ENCODE measurements at places on chromosomes 6 and 20.

DNA sequence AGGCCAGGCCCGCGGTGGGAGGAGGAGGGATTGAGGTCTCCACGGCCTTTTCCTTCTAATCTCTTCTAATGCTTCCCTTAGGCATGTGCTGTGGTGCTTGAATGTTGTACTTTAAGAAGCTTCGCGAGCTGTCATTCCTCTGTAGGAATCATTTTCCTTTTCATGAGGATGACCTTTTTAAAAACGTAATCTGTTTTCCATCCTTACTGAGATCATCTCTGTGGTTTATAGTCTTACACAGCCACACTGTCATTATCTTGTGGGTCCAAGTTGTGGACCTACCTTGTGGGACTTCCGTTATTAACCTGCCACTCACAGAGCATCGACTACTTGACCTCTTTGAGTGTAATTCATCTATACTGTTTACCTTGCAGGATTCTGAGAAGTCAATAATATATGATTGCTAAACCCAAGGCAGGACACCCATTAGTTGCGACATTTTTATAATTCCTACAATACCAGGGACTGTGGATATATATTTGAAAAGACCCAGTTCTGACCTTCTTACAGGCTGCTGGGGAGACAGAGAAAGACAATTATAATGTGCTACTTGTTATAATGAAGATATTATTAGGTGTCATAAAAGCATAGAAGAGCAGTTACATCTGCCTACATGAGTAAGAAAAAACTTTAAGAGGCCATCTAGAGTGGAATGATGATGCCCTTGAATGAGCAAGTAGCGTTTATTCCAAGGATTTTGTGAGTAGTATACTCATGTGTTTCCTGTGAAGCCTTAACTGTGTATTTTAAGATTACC lies 842 bp downstream of the SLC25A27 start:
- no peak for DNase-seq

DNA sequence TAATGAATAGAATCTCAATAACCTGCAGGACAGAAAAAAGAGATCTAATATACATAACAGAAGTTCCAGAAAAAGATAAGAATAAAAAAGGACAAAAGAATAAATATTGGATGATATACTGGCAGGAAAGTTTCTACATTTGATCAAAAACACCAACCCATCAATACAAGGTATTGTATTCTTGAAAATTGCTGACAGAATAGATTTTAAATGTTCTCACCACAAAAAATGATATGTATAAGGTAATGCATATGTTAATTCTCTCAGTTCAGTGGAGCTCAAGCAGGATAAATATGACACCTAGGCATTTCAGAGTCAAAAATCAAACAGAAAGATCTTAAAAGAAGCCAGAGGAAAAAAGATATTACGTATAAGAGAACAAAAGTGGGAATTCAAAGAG lies 43.8 kb downstream of the SERAC1 start:
- DNase-seq: no peak

- DNase-seq: no peak
Measured at GRCh38 chr6:124203101-124203811, 399.6 kb downstream of the NKAIN2 start.

- DNase-seq: no peak
Measured at GRCh38 chr6:70421509-70421908, 8.2 kb downstream of the FAM135A start.

GRCh38 chr6:101178748-101179147 lies 214.8 kb upstream of the GRIK2 start:
- DNase-seq: no peak

- DNase-seq: no peak
Measured at GRCh38 chr6:57432919-57433684, 115.7 kb downstream of the PRIM2 start.

GRCh38 chr6:112016320-112016719 lies 37.6 kb upstream of the CCN6 start:
- no peak for DNase-seq

DNA sequence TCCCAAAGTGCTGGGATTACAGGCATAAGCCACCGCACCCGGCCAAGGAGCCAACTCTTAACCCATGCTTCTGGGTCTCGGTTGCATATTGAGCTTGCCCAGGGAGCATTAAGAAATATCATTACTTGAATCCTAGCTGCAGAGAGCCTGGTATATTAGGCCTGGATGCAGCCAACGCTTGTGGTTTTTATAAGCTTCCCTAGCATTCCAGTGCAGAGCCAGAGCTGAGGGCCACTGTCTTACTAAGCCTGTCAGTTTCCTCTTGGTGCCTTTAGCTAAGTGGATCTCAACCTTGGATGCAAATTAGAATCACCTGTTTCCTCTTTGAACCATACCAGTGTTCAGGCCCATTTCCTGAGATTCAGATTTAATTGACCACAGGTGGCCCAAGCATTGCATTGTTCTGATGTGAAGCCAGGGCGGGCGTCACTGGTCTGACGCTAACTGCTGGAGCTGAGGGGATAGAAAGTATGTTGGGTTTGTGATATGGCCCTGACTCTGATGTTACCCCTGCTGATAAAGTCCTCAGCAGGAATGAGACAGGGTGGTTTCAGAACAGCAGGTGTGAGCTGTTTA lies 76.3 kb downstream of the BTBD3 start:
- DNase-seq: no peak

DNA sequence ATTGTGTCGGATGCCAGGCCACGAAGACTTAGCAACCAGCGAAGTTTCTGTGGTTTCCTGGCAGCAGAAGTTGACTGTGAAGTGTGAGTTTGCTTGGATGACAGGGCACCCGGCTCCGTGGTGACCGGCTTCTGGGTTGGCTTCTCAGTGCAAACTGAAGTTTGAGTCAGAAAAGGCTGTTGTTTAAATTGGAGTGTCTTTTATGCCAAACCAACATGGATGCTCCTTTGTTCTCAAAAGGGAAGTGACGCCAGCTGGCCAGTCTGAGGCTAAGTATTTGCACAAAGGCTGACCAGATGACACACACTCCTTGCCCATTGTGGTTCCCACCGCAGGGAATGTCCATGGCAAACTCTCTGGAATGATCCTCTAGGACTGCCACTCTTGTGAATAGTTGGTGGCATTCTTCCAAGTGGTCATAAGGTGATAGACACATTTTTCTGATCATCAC lies 164.8 kb upstream of the QKI start:
- DNase-seq: no peak

DNA sequence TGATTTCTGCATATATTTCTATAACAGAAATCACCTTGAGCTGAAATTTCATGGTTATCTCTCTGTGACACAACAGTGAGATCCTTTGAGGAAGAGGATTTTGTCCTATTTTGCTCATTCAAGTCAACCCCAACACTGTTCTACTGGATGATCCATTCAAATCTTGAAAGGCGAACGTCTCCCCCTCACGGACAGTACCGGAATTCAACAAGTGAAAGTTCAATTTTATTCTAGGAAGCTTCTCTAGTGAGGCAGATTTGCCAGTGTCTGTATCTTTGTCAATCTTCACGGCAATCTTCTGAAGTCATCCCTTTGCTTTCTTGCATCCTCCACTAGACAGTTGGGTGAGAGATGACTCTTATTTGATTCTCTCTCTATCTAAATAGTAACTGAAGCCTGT lies 91.7 kb upstream of the PDE7B start:
- DNase-seq: no peak
